Suprapubic skin (tissue), 4 donors: ENCODE measurements at places on chromosomes 6 and 20.

DNA sequence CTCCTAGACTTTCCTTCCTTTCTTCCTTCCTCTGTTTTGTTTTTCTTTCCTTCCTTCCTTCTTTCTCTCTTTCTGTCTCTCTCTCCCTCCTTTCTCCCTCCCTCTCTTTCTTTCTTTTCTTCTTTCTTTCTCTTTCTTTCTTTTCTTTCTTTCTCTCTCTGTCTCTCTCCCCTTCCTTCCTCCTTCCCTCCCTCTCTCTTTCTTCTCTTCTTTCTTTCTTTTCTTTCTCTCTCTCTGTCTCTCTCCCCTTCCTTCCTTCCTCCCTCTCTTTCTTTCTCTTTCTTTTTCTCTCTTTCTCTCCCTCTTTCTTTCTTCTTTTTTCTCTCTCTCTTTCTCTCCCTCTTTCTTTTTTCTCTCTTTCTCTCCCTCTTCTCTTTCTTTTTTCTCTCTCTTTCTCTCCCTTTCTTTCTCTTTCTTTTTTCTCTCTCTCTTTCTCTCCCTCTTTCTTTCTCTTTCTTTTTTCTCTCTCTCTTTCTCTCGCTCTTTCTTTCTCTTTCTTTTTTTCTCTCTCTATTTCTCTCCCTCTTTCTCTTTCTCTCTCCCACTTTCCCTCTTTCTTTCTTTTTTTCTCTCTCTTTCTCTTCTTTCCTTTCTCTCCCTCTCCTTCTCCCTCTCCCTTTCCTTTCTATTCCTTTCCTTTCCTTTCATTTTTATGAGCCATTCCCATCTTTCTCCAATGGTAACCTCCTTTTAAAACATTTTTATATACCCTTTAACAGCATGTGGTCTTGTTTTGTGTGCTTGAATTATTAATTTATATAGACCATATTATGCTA, 2.3 kb downstream of the TINAG start:
- no peak for DNase-seq

DNA sequence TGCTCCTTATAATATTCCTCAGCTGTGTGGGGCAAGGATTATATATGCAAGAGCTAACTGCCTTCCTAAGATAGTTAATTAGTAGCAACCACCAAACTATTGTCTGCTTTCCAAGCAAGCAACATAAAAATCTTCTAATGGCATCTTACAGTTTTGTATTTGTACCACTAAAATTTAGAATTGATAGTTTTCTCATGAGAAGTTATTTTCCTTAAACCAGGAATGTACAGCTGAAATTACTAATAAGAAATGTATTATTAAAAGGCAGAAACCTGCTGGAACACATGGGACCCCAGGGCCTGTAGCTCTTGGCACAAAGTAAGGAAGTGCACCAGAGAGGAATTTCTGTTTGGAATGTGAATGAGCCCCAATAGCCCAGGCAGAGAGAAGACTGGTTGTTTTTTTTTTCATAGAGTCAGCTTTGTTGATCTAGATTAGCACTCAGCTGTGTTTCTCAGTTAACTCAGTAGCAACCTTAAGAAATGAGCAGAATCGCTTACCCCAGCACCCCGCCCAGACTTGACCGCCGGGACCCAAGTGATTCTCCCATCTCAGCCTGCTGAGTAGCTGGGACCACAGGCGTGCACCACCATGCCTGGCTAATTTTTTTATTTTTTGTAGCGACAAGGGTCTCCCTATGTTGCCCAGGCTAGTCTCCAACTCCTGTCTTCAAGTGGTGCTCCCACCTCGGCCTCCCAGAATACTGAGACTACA, 2.6 kb downstream of the MGME1 start:
- DNase-seq: no peak

DNA sequence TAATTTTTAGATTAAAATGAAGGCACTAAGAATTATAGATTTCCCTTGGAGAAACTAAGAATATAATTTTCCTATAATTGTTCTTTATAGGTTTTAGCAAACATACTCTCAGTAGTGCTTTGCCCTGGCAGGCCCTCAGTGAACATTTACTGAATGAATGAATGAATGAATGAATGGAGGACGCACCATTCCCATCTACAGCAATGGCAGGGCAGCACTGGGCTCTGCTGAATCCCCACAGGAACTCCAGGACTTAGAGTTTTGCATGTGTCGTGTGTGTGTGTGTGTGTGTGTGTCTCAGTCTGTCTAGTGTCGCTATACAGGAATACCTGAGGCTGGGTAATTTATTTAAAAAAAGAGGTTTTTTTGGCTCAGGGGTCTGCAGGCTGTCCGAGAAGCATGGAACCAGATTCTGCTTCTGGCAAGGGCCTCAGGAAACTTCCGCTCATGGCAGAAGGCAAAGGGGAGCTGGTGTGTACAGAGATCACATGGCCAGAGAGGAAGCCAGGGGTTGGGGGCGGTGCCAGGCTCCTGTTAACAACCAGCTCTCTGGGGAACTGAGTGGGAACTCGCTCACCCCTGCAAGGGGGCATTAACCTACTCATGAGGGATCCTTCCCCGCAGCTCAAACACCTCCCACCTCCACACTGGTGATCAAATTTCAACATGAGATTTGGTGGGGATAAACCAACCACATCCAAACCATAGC, 20.1 kb downstream of the RNASET2 start:
- DNase-seq: no peak

GRCh38 chr6:126048635-126049034, 62.3 kb downstream of the TRMT11 start:
- no peak for DNase-seq

DNA sequence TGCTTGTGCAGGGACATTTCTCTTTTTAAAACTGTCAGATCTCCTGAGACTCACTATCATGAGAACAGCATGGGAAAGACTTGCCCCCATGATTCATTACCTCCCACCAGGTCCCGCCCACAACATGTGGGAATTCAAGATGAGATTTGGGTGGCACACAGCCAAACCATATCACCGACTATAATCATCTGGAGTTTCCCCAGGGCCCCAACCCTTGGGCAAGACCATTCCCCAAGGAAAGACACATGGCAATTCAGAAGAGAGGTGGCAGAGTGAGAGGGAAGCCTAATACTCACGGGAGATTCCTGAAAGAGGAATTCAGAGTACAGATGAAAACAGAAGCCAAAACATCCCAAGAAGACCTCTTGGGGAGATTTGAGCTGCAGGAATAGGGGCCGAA, 291.0 kb upstream of the PLCB4 start:
- DNase-seq: no peak

DNA sequence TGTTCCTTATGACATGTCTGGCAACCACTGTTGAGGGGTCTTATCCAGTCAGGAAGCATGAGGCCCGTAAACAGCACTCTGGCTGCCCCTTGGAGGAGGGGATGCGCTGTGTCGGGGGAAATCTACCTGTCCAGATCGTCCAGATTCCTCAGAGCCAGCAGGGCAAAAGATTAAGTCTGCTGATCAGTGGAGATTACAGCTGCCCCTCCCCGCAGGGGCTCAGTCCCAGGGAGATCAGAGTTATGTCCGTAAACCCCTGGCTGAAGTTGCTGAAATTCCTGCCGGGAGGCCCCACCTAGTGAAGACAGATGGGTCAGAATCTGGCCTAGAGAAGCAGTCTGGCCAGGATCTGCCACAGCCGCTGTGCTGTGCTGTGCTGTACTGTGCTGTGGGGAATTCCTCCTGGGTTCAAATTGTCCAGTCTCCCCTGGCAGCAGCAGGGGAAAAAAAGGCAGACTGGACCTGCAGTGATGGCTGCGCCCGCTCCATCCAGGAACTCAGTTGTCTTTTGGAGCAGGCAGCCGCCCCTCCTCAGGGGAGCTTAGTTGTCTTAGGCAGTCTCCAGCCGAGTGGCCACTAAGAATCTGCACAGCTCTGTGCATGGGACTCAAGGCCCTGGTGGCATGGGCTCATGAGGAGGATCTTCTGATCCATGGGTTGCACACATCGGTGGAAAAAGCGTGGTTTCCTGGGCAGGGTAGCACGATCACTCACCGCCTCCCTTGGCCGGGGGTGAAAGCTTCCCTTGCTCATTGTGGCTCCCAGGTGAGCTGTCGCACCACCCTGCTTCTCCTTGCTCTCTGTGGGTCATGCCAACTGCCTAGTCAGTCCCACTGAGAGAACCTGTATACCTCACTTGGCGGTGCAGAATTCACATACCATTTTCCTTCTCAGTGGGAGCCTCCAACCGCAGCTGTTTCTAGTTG, 1368.8 kb upstream of the ADGRB3 start:
- DNase-seq: no peak

DNA sequence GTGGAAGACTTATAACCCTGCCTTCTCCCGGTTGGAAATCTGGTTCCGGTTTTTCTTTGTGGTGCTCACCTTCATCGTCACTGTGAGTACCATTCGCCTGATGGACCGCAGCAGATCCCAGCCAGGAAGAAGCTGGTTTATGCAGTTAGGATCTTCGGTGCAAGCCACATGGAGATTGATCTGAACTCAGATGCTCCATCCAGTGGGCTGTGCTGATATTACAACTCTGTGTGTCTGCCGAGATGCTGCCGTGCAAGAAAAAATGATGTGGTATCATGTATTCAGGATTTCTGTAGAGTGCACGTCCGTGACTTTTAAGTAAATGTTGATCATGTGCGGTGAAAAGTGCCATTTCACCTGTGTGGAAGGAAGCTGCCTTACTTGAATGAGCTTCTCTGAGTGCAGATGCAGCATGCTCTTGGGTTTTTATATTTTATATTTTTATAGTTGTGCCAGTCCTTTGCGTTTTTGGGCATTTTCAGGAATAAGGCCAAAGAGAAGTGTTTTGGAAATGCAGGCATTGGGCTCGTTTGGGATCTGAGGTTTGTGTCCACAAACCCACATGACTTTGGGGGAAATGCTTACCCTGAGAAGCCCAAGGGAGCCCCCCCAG, 39.2 kb downstream of the DYNLT1 start:
- DNase-seq: no peak

- no peak for DNase-seq
Measured at GRCh38 chr20:52830598-52830997, 141.6 kb upstream of the TSHZ2 start.
